Smooth muscle cell of bladder (primary cell): ENCODE measurements at places on chromosomes 2 and 18. TPM values are rescaled to one million over a fixed set of nuclear protein-coding genes. Genes with fewer than 3 reads are reported as not detected.

Gene RBM44
- total RNA-seq: 0.14 and 0.28 TPM in 2 replicates

Gene TSPYL6
- total RNA-seq: not detected in 2 replicates

Gene DLX1
- total RNA-seq: not detected in 2 replicates

Gene EIPR1
- 23.4 and 28.4 TPM in 2 replicates for total RNA-seq

Gene NEU2
- not detected in 2 replicates for total RNA-seq

Gene SP140
- total RNA-seq: under 0.01 and 0.14 TPM in 2 replicates

Gene CD8A
- total RNA-seq: not detected in 2 replicates

Gene LCT
- total RNA-seq: not detected in 2 replicates

Gene TTC39C
- 27.5 and 31.3 TPM in 2 replicates for total RNA-seq

Gene GAD1
- 0.09 and 0.28 TPM in 2 replicates for total RNA-seq

Gene SERPINB11
- total RNA-seq: not detected in 2 replicates

Gene FEV
- total RNA-seq: not detected in 2 replicates

Gene TMEM37
- 0.37 and 0.57 TPM in 2 replicates for total RNA-seq

Gene LYPD1
- 2.4 and 3.9 TPM in 2 replicates for total RNA-seq

Gene TMEFF2
- total RNA-seq: 3.0 TPM in 2 replicates

Gene HSPE1
- 83.3 and 114 TPM in 2 replicates for total RNA-seq

Gene SULT1C3
- total RNA-seq: not detected in 2 replicates

Gene IL36B
- total RNA-seq: not detected in 2 replicates

Gene PLEK
- total RNA-seq: 0.14 and 1.1 TPM in 2 replicates

Gene NT5DC4
- total RNA-seq: not detected in 2 replicates

Gene CCDC121
- total RNA-seq: 1.3 TPM in 2 replicates

Gene CCDC68
- 6.9 and 27.0 TPM in 2 replicates for total RNA-seq

Gene ARHGAP25
- total RNA-seq: 0.14 and 0.28 TPM in 2 replicates

Gene TUBA4B
- total RNA-seq: not detected in 2 replicates

Gene EPB41L3
- 10.1 and 30.4 TPM in 2 replicates for total RNA-seq

Gene KCNG2
- 1.3 and 4.7 TPM in 2 replicates for total RNA-seq

Gene SP9
- not detected in 2 replicates for total RNA-seq

Gene FZD7
- total RNA-seq: 68.4 and 109 TPM in 2 replicates

Gene DSG4
- total RNA-seq: not detected in 2 replicates

Gene GPN1
- 22.6 and 26.2 TPM in 2 replicates for total RNA-seq

Gene IL1A
- 2.3 and 7.5 TPM in 2 replicates for total RNA-seq

Gene CPO
- total RNA-seq: 0.09 TPM in 1 of 2 replicates, not detected in the other

Gene LYG1
- total RNA-seq: 0.18 and 0.43 TPM in 2 replicates

Gene PPP4R1
- total RNA-seq: 57.3 and 77.3 TPM in 2 replicates
